GM23248 (cell line): ENCODE measurements at places on chromosomes 16 and 17. TPM values are rescaled to one million over a fixed set of nuclear protein-coding genes. Genes with fewer than 3 reads are reported as not detected.
A peak's percentile ranks its signal among the peaks of the same experiment; 100 is the strongest.

TEKT1 gene
- polyA plus RNA-seq = not detected in 2 replicates

CTRB1 gene
- not detected in 2 replicates for polyA plus RNA-seq

- no peak overlapping the region for H3K4me3 ChIP-seq
- H3K36me3 ChIP-seq = no peaks in the 10 kb centered on the region
- 0 out of 2 replicates have a peak, but pooled peaks cover 10% of the 10 kb centered on the region for H3K4me1 ChIP-seq
- H3K27ac ChIP-seq = no peak overlapping the region
These were observed 113.7 kb upstream of the DHX40 start for GRCh38 chr17:59451706-59452105.

ITGAX gene
- polyA plus RNA-seq = not detected in 2 replicates

ARHGAP27 gene
- polyA plus RNA-seq = 0.33 and 0.59 TPM in 2 replicates

CACNG4 gene
- polyA plus RNA-seq = not detected in 2 replicates

DNA sequence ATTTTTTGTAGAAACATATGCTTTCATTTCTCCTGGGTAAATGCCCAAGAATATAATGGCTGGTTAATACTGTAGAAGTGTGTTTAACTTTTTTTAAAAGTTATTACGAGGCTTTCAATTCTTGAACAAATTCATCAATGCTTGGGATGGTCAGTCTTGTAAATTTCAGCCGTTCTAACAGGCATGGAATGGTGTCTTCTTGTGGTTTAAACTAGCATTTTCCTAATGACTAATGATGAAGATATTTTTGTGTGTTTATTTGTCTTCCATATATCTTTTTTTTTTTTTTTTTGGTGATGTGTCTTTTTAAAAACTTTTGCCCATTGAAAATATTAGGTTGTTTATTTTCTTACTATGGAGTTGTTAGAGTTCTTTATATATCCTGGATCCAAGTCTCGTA, 67.1 kb downstream of the MGAT5B start:
- no peak overlapping the region for H3K27ac ChIP-seq
- no peaks in the 10 kb centered on the region for H3K4me1 ChIP-seq
- H3K36me3 ChIP-seq = no peaks in the 10 kb centered on the region
- H3K4me3 ChIP-seq = no peak overlapping the region
- DNase-seq = peak; percentile 46

DNA sequence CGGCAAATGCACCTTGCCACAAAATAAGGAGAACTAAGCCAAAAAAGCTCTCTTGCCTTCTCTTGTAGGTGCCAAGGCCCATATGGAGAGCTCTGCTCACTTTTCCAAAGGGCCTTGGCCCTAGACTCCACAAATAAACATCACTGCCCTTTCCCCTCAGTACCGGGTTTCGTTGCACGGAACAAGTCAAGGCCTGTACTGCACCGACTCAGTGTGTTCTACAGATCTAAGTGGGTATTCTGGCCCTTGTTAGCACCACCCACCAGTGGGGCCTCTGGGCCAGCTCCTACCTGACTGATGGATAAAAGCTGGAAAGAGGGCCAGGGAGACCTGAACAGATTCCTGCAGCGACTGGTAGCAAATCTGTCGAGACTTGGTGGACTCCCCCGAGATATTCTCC, 43.7 kb upstream of the GSG1L start:
- H3K36me3 ChIP-seq = peaks cover 58% of the 10 kb centered on the region
- no peaks in the 10 kb centered on the region for H3K4me1 ChIP-seq
- H3K27me3 ChIP-seq = no peaks in the 10 kb centered on the region
- no peak overlapping the region for H3K4me3 ChIP-seq

CRHR1 gene
- polyA plus RNA-seq = not detected in 2 replicates

- H3K4me3 ChIP-seq = no peak overlapping the region
- DNase-seq = no peak
- H3K27me3 ChIP-seq = no peaks in the 10 kb centered on the region
- H3K36me3 ChIP-seq = no peaks in the 10 kb centered on the region
These were observed 2.7 kb upstream of the CUEDC1 start for GRCh38 chr17:57957886-57958285.

KCNH4 gene
- polyA plus RNA-seq = not detected in 2 replicates

DNA sequence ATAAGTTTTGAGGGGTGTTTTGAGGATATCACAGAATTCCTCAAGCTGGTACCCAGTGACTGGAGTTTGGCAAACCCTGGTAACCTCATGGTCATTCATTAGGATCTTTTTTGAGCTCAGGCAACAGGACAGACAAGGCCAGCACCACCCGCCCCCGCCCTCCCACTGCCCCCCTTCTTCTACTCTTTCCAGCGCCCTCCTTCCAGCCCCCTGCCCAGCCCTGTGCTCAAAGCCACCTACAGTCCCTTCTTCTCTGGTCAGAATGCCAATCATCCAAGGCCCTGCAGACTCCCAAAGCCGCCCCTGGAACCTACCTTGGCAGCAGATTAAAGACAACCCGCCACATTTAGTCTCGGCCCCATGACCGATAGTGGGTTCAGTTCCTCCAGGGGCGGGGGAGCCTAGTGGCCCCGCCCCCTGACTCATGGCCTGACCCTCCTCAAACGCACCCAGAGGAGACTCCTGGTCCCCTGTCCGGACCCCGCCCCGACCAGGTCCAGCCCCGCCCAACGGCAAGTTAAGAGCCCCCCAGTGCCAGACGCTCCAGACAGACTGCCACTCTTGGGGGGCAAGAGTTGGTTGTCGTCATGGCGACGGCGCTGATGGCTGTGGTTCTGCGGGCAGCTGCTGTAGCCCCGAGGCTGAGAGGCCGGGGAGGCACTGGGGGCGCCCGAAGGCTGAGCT, at the start of gene NAGS:
NAGS (plus strand) TSS at position 546 of the 684 bp plus-strand sequence; CDS start at position 588, 42 bp downstream.
- DNase-seq = peak; percentile 23
- H3K27me3 ChIP-seq = no peaks in the 10 kb centered on the region
- H3K36me3 ChIP-seq = no peaks in the 10 kb centered on the region
- H3K4me3 ChIP-seq = peak within 1 kb of the TSS; percentile 75
- no peak within 1 kb of the TSS for H3K27ac ChIP-seq

ASGR2 gene
- polyA plus RNA-seq = not detected in 2 replicates

SRCIN1 gene
- not detected in 2 replicates for polyA plus RNA-seq

DNA sequence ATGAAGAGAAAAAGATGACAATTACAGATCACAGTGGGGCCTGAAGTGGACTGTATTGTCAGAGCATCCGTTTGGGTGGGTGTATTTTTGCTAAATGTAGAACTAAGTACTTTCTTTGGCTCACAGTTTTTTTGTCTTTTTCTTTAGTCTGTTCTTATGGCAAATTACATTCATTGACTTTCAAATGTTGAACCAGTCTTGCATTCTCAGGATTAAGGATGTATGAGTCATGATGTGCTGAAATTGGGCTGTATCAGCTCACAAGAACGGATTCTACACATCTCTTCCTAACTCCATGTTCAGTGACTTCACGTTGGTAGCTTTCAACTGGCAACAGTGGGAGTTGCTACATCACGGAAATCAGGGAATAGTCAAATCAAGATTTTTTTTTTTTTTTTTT, 66.5 kb downstream of the TEX2 start:
- no peaks in the 10 kb centered on the region; the same call in 1 of the 2 replicates for H3K36me3 ChIP-seq
- no peaks in the 10 kb centered on the region for H3K27me3 ChIP-seq
- H3K4me3 ChIP-seq = no peak overlapping the region
- H3K4me1 ChIP-seq = peaks cover 36% of the 10 kb centered on the region
- peak; percentile 88 for DNase-seq

DNA sequence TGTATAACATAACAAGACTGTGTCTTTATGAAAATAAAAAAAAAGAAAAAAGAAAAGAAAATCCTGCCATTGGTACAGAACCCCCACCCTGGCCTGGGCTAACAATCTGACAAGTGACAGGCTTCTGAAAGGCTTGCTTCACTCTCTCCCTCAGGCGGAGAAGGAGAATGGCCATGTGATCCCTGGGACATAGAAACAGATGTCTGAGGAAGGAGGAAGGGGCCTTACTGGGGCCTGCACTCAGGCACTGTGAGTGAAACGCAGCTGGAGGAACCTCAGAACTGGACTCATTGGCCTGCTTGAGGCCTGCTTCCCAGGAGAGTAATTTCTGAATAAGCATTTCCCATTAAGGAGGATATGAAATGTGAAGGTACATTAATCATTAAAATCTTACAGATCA, 17.5 kb downstream of the MAP3K14 start:
- H3K4me1 ChIP-seq = peaks cover 73% of the 10 kb centered on the region
- no peak for DNase-seq
- 0 out of 2 replicates have a peak overlapping the region, but pooled peaks have one; percentile 8 for H3K27ac ChIP-seq
- no peak overlapping the region for H3K4me3 ChIP-seq
- no peaks in the 10 kb centered on the region for H3K27me3 ChIP-seq

- H3K27me3 ChIP-seq = no peaks in the 10 kb centered on the region
- DNase-seq = no peak
- H3K4me3 ChIP-seq = no peak overlapping the region
These were observed 19.9 kb upstream of the CALB2 start for GRCh38 chr16:71338632-71339031.

DNA sequence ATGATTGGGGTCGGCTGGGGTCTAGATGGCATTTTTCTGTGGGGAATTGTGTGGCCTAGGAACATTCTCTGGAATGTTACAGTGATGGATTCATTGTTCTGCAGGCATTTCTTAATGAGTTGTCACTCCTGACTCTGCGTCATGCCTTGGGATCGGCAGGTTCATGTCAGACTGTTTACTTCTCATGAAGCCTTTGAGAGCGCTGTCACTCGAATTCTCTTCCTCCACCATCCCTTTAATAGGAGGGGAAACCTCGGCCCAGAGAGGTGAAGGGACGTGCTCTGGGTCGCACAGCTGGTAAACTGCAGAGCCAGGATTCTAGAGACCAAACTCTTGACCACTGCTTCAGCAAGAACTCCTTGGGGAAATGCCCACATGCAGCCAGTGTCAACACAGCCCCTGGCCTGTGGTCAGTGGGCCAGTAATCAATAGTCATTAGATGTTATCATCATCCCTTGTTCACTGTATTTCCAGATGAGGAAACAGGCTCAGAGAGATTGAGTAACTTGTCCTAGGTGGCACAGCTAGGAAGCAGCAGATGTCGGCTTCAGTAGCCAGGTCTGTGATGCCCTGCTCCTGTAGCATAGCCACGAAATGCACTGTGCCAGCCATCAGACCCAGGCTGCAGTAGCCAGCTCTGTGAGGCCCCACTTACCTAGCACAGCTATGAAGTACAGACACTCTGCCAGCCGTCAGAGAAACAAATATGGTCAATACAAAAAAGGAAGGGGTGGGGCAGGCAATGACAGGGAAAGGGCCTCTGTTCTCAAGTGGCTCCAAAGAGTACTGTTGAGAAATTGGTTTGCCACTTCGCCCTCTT, 259.0 kb downstream of the CPPED1 start:
- H3K4me3 ChIP-seq = no peak overlapping the region
- no peak overlapping the region for H3K27ac ChIP-seq
- peaks cover 6% of the 10 kb centered on the region; the same call in 1 of the 2 replicates for H3K4me1 ChIP-seq
- H3K27me3 ChIP-seq = no peaks in the 10 kb centered on the region
- DNase-seq = no peak
- H3K36me3 ChIP-seq = no peaks in the 10 kb centered on the region

- no peak overlapping the region for H3K4me3 ChIP-seq
- no peaks in the 10 kb centered on the region for H3K27me3 ChIP-seq
- no peak for DNase-seq
- H3K4me1 ChIP-seq = no peaks in the 10 kb centered on the region
These were observed 35.0 kb upstream of the HSBP1 start for GRCh38 chr16:83772806-83773205.

MARCHF10 gene
- polyA plus RNA-seq = 1.3 and 2.1 TPM in 2 replicates

- peaks cover 7% of the 10 kb centered on the region; the same call in 1 of the 2 replicates for H3K4me1 ChIP-seq
- H3K27ac ChIP-seq = no peak overlapping the region
- peaks cover 61% of the 10 kb centered on the region for H3K27me3 ChIP-seq
- no peak for DNase-seq
- H3K4me3 ChIP-seq = no peak overlapping the region
These were observed 5.2 kb downstream of the WFDC1 start for GRCh38 chr16:84299734-84300440.

GRCh38 chr17:67044940-67045339, 586 bp downstream of the CACNG1 start:
- H3K27ac ChIP-seq = no peak overlapping the region
- H3K36me3 ChIP-seq = no peaks in the 10 kb centered on the region
- DNase-seq = no peak
- no peaks in the 10 kb centered on the region for H3K4me1 ChIP-seq

CCDC154 gene
- 0.09 and 0.18 TPM in 2 replicates for polyA plus RNA-seq

GRCh38 chr17:7383742-7384488, 3.0 kb downstream of the TNK1 start:
- no peaks in the 10 kb centered on the region for H3K27me3 ChIP-seq
- DNase-seq = peak; percentile 32
- H3K27ac ChIP-seq = no peak overlapping the region
- H3K4me3 ChIP-seq = no peak overlapping the region
- peaks cover 4% of the 10 kb centered on the region; the same call in 1 of the 2 replicates for H3K36me3 ChIP-seq
- H3K4me1 ChIP-seq = peaks cover 6% of the 10 kb centered on the region

- H3K27ac ChIP-seq = no peak overlapping the region
- no peak overlapping the region for H3K4me3 ChIP-seq
- H3K4me1 ChIP-seq = no peaks in the 10 kb centered on the region
- no peaks in the 10 kb centered on the region for H3K36me3 ChIP-seq
- H3K27me3 ChIP-seq = no peaks in the 10 kb centered on the region
These were observed 36.5 kb upstream of the VWA3A start for GRCh38 chr16:22055881-22056280.

PRCD gene
- polyA plus RNA-seq = 0.43 and 0.93 TPM in 2 replicates

GRCh38 chr17:40551879-40552768, 13.1 kb downstream of the CCR7 start:
- no peaks in the 10 kb centered on the region for H3K36me3 ChIP-seq
- H3K27me3 ChIP-seq = no peaks in the 10 kb centered on the region
- H3K4me1 ChIP-seq = peaks cover 74% of the 10 kb centered on the region
- H3K4me3 ChIP-seq = peak overlapping the region; percentile 54
- peak; percentile 98 for DNase-seq

DNA sequence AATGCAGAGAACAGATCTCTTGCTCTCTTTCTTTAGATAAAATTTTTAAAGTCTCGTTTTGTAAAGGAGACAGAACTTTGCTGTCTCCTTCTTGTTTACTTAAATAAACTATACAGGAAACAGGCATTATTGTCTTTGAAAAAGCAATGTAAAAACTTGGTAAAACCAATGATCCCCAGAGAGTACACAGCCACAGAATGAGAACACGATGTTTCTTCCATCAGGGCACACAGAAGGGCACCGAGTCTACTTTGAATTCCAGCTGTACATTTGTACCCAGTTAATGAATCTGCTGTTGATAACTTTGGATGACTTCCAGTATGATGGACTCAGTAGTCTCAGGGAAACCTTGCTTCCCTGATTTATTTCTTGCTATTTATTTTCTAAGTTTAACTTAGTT, 8.1 kb upstream of the TMEM100 start:
- peak overlapping the region; percentile 66; the same call in 1 of the 2 replicates for H3K4me3 ChIP-seq
- H3K27ac ChIP-seq = peak overlapping the region; percentile 67; the same call in 1 of the 2 replicates
- peaks cover 67% of the 10 kb centered on the region for H3K4me1 ChIP-seq
- H3K27me3 ChIP-seq = no peaks in the 10 kb centered on the region

MYL11 gene
- 1.5 and 2.1 TPM in 2 replicates for polyA plus RNA-seq

GRCh38 chr16:84600343-84601229, 17.3 kb downstream of the COTL1 start:
- H3K36me3 ChIP-seq = no peaks in the 10 kb centered on the region
- no peaks in the 10 kb centered on the region for H3K27me3 ChIP-seq
- H3K4me3 ChIP-seq = peak overlapping the region; percentile 57; the same call in 1 of the 2 replicates
- peaks cover 46% of the 10 kb centered on the region for H3K4me1 ChIP-seq

- H3K36me3 ChIP-seq = no peaks in the 10 kb centered on the region
- H3K27ac ChIP-seq = no peak overlapping the region
- H3K4me1 ChIP-seq = no peaks in the 10 kb centered on the region
- peak overlapping the region; percentile 67 for H3K4me3 ChIP-seq
- peak; percentile 44 for DNase-seq
These were observed 4.7 kb downstream of the NOD2 start for GRCh38 chr16:50697881-50698767.
